ENCODE measurements at places on chromosomes 4 and X. TPM values are rescaled to one million over a fixed set of nuclear protein-coding genes. Genes with fewer than 3 reads are reported as not detected.

The IRS4 gene
- total RNA-seq = 0.64 TPM

The CASP3 gene
- 16.7 TPM for total RNA-seq

The SLC16A2 gene
- 0.11 TPM for total RNA-seq

The HTN1 gene
- total RNA-seq = not detected

The CLDN34 gene
- total RNA-seq = 0.13 TPM

The HTATSF1 gene
- total RNA-seq = 44.1 TPM

The PAK3 gene
- 0.38 TPM for total RNA-seq

The KLHL4 gene
- total RNA-seq = 0.64 TPM

The RTL3 gene
- 0.34 TPM for total RNA-seq

The KLHL13 gene
- 0.96 TPM for total RNA-seq

Measured in A375 (cell line).